CD14-positive monocyte (primary cell): ENCODE measurements at places on chromosomes 16 and 17.

- no peaks in the 10 kb centered on the region for H3K4me1 ChIP-seq
- H3K4me3 ChIP-seq = no peak overlapping the region
- no peak for DNase-seq
- H3K27ac ChIP-seq = no peak overlapping the region
Measured at GRCh38 chr17:71430281-71430680, 690.5 kb upstream of the SOX9 start.

- no peaks in the 10 kb centered on the region for H3K27me3 ChIP-seq
- DNase-seq = no peak
- H3K36me3 ChIP-seq = no peaks in the 10 kb centered on the region
Measured at GRCh38 chr17:58381124-58382035, 29.4 kb upstream of the SUPT4H1 start.

GRCh38 chr16:70341600-70341999 is 5.1 kb upstream of the DDX19A start:
- H3K27me3 ChIP-seq = no peaks in the 10 kb centered on the region
- H3K4me3 ChIP-seq = no peak overlapping the region
- no peak for DNase-seq
- H3K27ac ChIP-seq = no peak overlapping the region
- no peaks in the 10 kb centered on the region for H3K36me3 ChIP-seq

DNA sequence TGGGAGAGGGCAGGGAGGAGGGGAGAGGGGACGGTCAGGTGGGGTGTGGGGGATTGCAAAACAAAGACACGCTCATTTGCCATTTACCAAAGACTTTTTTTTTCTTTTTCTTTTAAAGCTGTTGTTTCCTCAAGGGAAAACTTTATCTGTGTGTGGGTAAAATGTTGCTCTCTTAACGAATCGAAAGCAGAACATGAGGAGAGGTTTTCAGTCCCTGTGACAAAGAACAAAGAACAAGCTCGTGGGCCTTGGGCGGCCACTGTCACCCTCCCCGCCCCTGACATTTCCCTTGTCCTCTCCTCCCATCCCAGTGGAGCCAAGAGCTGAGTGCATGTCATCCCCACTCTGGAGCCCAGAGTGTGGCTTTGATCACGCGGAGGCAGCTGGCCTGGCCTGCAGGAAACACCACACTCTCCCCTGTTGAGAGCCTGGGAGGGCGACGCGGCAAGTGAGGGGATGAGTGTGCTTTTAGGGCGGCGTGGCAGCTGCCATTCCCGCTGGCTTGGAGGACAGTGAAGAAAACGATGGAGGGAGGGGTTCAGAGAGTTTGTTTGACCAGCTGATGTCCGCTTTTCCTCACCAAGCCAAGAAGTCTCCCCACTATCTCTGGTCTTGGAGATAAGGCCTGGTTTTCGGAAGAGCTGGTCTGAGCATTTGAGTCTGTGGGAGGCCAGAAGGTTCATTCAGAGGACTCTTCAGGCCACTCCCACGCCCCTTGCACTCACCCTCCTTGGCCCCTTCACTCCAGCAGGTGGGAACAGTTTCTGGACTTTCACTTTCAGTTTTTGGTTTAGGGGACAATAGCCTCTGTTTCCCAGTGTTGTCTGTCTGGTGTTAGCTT is 11.4 kb downstream of the CCR7 start:
- no peak for DNase-seq
- peak overlapping the region; percentile 57 for H3K27ac ChIP-seq
- H3K4me3 ChIP-seq = peak overlapping the region; percentile 67
- H3K36me3 ChIP-seq = no peaks in the 10 kb centered on the region
- H3K27me3 ChIP-seq = peaks cover 16% of the 10 kb centered on the region
- peaks cover 17% of the 10 kb centered on the region for H3K4me1 ChIP-seq

GRCh38 chr17:79465011-79465680 is 145.7 kb downstream of the RBFOX3 start:
- no peak overlapping the region for H3K27ac ChIP-seq
- no peaks in the 10 kb centered on the region for H3K36me3 ChIP-seq
- H3K27me3 ChIP-seq = no peaks in the 10 kb centered on the region
- H3K4me3 ChIP-seq = no peak overlapping the region
- no peak for DNase-seq
- H3K4me1 ChIP-seq = no peaks in the 10 kb centered on the region
